ENCODE measurements at places on chromosomes 7 and 10.

- no peak for DNase-seq
Measured at GRCh38 chr10:132422903-132423825, 26.2 kb downstream of the PWWP2B start.

DNA sequence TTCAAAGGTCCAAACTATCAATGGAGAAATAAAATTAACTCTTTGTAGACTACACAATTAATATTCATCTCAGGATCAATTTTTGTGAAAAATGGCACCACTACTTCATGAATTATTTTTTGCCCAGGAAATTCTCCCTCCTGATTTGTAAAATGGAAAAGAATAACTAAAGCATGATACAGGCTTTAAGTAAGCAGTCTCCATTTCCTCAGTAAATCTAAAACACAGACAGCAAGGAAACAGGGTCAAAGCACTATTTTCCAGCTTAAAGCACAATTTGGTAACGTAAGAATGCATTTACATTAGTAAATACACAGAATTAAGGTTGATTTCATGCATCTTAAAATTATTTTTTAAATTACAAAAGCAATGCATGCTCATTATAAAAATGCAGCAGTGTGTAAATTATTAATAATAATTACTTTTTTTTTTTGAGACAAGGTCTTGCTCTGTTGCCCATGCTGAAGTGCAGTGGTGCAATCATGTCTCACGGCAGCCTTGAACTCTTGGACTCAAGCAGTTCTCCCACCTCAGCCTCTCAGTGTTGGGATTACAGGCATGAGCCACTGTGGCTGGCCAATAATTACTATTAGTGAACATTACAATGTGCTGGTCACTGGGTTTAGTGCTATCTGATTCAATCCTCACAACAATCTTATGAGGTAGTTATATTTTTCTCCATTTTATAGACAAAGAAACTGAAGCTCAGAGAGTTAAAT lies 26.1 kb upstream of the VCL start:
- DNase-seq: no peak

DNA sequence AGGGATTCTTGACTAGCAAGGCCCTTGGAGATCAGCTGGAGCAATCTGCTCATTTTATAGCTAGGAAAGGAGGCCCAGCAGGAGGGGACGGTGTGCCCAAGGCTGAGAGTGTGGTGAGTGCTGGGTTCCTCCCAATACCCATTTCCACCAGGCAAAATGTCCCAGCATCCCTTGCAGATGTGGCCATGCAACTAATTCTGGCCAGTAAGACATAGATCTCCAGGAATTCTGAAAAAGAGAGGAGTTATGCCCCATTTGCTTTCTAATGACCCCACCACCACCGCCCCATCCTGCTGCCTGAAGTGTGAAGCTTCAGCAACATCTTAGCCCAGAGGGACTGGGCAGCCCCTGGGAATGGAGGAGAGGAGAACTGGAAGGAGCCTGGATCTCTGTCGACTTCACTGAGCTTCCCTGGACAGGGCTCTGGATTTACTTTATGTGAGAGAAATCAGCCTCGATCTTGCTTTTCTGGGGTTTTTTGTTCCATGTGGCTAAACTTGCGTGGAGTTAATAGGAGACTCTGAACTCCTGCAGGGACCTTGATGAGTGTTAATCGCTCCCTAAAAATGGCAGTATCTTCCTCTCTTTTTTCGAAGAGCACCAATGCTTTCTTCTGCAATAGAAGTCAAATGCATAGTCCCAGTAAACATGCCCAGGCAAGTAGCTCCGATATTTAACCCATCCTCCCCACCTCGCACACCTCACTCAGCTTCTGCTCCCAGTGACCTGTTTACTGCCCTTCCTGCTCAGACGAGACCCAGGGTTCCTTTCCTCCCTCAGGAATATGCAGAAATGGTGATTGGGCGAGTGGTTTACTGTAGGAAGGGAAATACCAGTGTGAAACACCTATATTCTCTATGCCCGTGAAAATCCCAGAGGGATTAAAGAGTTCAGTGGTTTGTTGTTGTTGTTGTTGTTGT lies 127.5 kb upstream of the GPR26 start:
- no peak for DNase-seq

GRCh38 chr10:104330168-104331110 lies 7.8 kb downstream of the ITPRIP start:
- DNase-seq: no peak

GRCh38 chr7:5349005-5349380 lies 66.2 kb downstream of the SLC29A4 start:
- no peak for DNase-seq

DNA sequence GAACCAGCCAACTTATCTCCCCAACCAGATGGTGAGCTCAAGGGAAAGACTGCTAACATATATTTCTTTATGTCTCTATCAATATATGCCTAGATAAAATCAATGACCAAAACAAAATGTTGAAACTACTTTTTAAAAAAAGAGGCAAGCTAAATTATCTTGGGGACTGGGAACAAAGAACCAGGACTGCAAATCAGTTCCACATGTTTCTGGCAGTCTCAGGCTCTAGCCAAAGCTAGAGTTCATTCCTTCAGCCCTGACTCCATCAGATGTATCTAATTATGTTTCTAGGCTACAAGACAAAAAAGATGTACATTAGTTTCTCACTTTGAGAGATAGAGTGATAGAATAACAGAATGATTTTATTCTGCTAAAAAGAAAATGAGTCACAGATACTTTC lies 1290.3 kb upstream of the SORCS1 start:
- DNase-seq: no peak

DNA sequence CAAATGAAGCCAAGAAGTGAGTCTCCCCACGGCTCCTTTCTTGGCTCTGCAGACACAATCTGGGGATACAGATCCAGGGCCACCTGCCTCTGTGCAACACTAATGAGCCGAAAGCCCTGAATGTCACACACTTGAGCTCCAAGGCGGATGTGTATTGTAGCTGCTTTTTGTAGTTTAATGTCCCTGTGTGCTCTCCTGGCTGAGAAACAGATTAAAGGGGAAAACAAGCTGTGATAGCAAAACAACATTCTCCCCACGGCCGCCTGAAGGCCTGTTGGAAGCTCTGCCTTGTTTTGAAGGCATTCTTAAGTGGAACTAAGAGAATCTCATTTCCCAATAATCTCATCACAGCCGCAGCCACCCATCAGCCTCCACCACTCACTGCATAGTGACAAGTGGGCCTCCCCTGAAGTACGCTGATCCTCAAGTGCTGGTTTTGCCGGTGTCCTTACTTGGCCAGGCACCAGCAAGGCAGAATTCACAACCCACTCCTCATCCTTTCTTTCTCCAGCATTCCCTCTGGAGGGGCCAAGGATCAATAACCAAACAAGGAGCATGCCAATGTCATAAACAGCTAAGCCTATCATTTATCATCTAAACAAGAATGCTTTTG lies 44.4 kb upstream of the AMPH start:
- no peak for DNase-seq

GRCh38 chr10:32171204-32171603 lies 115.0 kb upstream of the KIF5B start:
- no peak for DNase-seq

DNA sequence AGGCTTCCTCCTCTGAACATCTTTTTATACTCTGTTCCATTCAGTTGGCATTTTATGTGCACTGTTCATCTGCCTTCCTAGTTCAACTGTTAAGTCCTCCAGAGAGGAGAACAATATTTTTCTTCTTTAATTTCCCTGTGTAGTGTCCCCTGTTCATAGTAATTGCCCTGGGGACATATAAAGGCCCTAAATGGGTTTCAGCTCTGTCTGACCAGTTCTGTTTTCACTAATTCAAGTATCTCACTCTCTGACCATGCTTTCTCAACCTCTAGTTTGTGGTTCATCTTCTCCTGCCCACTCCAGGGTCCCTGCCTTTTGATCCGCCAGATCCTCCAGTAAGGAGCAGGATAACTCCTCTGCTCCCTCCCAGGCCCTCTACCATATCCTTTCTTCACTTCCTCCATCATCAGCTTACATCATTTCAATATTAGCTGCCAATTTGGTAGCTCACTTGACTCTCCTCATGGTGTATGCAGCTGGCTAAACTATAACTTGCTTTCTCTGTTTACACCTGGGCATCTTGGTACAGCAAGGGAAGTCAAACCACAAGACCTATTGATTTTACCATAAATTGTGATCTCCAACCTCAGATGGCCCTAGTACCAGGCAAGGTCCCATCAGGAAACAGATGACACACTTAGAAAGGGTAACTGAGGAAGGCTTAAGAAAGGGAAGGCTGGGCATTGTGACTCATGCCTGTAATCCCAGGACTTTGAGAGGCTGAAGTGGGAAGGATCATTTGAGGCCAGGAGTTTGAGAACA lies 17.7 kb upstream of the C10orf67 start:
- no peak for DNase-seq

DNA sequence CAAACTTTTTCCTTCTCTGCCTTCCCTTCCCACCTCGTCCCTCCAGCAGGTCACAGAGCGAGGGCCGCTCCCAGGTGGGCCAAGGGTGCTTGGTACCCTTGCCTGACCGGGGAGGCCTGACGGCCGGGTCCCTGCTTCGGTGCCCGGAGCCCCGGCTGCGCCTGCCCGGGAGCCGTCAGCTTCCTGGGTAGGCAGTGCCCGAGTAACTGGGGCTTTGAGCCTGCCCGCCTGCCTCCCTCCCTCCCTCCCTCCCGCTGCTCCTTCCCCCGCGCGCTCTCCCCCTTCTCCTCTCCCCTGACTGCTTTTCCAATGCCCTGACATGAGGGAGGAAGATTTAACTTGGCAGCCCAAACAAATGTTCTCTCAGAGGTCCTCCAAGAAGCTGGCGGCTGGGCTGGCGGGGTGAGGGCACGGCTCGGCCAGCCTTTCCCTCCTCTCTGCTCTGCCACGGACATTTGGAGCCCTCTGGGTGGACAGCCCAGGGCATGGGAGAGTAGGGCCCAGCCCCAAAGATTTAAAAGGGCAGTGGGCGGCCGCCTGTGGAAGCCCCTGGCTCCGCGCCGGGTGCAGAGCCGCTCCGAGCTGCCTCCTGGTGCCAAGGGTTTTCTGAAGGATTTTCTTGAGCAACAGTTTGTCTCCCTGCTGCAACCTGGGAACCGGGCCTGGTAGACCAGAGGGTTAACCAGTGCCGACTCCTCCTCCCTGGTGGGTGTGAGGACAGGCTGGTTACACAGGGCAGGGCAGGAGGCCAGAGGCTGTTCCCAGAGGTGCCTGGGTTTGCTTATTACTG lies 2.0 kb downstream of the ZMIZ1 start:
- DNase-seq: no peak

GRCh38 chr7:134315679-134316538 lies 821 bp downstream of the SLC35B4 start:
- no peak for DNase-seq

- DNase-seq: no peak
Measured at GRCh38 chr10:133456041-133456951, 2.6 kb downstream of the SCART1 start.

DNA sequence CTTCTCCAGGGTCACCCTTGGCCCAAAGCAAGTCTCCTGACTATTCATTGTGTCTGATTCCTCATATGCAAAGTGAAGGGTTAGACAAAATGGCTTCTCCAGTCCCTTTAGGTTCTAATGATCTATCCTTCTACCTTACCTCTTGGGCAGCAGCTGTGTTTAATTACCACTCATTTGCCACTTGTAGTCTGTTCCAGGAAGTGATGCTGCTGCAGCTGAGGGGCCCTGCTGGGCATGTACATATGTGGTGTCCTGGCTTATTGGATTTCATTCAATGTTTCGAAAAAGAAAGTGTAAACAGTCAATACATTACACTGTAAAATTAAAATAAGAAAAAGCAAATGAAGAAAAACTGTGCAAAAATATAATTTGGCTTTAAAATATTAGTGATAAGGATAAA lies 36.6 kb downstream of the SCIN start:
- DNase-seq: no peak

DNA sequence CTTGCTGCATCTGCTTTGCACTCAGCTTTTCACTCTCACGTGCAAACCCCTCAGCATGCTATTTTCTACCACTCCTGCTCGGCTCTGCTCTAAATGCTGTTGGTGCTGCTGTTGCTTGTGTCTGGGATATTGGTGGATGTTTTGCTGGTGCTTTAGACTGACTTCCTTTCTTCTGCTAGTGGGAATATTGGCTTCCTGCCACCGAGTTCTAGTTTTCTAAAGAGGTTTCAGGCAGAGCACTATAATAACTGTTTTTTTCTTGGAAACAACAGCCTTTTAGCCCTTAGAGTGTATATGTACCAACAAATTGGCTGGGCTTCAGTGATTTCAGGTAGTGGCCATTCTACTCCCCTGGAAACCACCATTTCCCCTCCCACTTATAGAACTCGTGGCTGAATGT lies 27.8 kb downstream of the TMEM236 start:
- DNase-seq: no peak

DNA sequence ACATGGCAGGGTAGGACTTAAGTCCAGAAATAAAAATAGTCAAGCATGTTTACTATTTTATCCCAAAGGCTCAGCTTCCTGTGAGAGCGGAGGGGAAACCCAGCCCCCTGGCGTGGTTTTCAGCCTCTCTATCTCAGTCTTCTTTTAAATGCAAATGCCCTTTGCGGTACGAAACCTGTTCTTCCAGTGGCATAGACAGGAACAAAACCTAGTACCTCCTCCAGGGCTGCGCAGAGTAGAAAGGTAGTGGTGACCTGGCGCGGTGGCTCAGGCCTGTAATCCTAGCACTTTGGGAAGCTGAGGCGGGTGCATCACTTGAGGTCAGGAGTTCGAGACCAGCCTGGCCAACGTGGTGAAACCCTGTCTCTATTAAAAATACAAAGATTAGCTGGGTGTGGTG lies 181.3 kb upstream of the FOXK1 start:
- no peak for DNase-seq

DNA sequence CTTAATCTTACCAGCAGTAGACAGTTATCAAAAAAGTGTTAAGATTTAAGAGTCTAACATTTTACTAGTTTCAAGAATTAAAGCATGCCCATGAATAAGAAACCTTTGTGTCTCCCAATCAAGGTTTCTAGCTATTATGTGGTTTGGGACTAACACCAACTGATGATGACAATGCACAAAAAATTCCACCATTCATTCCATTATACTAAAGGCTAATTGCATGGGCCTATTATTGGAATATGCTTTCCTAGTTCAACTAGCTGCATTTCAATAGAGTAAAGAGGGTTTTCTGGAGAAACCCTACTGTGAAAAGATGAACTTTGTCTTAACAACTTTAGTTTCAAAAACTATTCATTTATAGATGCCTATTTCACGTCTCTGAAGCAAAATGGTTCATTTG lies 44.6 kb downstream of the UBE2H start:
- DNase-seq: no peak

- DNase-seq: no peak
Measured at GRCh38 chr7:151207804-151208203, 2.5 kb downstream of the H2BK1 start.
